ENCODE measurements at places on chromosomes 1 and 21.

DNA sequence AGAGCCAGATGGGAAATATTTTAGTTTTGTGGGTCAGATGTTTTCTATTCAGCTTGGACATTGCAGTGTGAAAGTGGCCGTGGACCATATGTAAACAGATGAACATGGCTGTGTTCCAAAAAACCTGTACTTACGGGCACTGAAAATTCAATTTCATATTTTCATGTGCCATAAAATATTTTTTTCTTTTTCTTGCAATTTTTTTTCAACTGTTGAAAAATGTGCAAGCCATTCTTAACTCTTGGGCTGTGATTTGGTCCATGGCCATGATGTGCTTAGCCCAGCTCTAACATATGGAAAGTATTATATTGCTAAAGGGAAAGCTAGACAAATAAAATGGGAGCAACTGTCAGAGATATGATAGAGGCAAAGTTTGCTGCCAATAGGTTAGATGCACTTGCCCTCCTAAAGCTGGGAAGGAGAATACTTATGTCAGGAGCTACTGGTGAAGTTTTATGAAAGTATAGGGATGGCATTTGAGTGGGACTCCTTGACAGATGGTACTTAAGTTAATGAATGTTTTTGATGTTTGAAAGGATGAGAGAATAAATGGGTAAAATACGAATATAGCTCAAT is 240.3 kb downstream of the RYR2 start:
- no peak for DNase-seq

- no peak for DNase-seq
Observed at GRCh38 chr1:3168678-3169077, 99.7 kb downstream of the PRDM16 start.

GRCh38 chr1:59007429-59007819 is 223.6 kb upstream of the JUN start:
- DNase-seq: no peak

- DNase-seq: no peak
Observed at GRCh38 chr1:43847290-43847689, 86.3 kb upstream of the ARTN start.

DNA sequence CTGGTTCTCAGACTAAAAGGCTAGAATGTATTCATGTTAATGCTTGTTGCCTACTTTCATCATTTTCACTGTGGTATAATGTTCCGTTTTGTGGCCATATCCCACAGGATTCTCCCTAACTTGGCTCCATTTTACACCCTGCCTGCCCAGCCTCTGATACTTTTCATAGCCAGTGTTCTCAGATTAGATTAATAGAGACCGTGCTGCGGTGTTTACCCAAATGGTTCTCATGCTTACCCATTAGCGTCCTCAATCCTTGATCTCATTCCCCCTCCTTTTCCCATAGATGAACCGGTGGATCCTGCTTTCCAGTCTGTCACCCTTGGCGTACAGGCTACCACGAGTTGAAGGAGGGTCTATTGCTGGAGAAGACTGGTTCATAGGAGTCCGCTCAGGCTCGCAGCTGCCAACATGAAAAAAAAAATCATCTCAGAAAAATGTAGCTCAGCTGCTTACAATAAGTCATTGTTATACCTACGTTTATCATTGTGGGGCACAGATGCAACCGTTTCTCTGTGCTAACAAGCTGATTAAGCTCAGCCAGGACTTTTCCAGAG is 78.7 kb downstream of the SETD4 start:
- no peak for DNase-seq

All from H1 (cell line).